ENCODE measurements at places on chromosomes 6 and 20.

- no peak for DNase-seq
Observed at GRCh38 chr20:51542033-51542570, 417 bp downstream of the NFATC2 start.

- no peak for DNase-seq
Observed at GRCh38 chr6:12968839-12969558, 252.4 kb downstream of the PHACTR1 start.

DNA sequence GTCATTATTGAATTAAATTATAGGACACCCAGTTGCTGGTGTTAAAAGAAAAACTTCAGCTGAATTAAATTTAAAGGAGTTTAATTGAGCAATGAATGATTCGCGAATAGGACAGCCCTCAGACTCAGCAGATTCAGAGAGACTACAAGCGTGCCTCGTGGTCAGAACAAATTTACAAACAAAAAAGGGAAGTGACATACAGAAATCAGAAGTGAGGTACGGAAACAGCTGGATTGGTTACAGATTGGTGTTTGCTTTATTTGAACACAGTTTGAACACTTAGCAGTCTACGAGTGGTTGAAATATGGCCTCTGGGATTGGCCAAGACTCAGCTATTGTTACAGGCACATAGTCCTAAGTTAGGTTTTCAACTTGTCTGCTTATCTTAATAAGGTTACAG, 25.8 kb upstream of the TNFRSF21 start:
- no peak for DNase-seq

DNA sequence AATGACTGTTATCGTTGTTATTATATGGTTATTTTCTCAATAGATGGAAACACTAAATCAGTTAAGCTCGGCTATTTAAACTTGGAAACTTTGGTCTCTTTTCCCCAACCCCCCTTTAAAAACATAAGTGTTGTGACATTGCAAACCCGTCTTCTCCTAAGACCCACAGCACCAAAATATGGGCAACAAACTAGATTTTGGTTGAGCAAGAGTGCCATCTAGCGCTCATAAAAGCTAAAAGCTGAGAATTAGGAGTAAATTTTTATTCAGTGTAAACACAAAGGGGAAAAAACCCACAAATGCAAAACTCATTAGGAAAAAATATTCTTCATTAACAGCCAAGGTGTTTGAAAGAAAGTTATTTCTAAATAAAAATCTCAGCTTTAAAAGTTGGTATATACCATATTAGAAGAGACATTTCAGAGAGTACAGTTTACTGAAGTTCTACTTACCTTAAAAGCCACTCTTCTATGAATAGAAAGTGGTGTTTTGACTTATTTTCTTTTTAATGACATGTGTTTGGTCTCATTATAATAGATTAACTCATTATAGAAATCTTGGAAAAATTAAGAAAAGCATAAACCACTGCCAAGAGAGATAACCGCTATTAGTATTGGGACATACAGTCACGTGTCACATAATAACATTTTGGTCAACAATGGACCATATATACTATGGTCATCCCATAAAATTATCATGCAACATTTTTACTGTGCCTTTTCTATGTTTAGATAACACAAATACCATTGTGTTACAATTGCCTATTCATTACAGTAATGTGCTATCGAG, 21.1 kb downstream of the SESN1 start:
- DNase-seq = no peak

DNA sequence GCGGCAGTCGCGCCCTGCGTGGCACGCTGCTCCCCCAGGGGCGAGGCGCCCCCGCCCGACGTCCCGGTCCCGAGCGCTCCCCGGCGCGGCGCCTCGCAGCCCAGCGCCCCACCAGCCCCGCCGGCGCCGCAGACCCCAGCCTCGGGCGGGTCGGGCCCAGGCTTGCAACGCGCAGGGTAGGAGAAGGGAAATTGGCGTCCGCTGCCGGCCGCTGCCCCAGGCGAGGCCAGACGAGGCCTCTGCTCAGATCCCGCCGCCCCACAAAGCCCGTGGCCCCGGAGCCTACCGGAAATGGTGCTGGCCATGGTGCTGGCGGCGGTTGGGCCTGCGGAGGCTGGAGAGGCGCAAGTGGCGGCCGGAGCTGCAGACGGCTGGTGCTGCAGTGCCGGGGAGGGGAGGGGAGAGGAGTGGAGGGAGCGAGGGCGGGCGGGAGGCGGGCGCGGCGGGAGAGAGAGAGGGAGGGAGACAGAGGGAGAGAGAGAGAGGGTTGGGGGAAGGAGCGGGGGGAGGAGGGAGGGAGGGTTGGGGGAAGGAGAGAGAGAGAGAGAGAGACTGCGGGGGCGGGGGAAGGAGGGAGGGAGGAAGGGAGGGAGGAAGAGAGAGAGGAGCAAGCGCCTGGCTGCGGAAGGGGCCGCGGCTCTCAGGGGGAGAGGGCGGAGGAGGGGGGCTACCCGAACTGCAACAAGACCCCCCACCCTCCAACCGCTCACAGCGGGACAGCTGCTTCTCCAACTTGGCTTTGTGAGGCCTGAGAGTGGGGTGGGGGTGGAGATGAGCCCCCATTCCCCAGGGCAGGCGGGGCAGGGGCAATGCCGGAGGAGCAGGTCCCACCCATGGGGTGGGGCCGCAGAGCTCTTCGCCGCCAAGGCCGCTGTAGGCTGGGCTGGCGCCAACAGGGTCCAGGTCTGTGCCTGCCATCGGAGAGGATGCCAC, at the start of gene STMN3:
Gene STMN3, minus strand, starts transcription at position 384 of the 933 bp plus-strand sequence. Its CDS starts 79 bp downstream, at position 305.
- DNase-seq = peak; percentile 59

- peak; percentile 47 for DNase-seq
Observed at GRCh38 chr6:15491255-15491985, 171.4 kb downstream of the DTNBP1 start.

DNA sequence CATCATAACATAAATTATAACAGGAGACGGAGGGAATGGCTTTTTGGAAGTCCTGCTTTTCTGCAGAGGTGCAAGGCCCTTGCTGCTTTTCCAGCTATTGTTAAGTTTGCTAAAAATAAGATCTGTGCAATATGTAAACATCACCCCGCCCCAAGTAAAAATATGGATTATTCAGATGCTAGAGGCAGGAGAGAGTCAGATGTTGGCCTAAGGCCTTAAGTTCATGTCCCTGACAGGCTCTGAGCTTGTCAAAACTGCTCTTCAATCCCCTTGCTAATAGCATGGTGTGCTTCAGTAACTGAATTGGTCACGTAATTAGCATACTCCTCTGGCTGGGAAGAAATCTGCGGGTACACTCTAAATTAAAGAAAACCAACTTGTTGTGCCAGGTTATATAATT, 147.5 kb downstream of the BMP2 start:
- no peak for DNase-seq

- DNase-seq = no peak
Observed at GRCh38 chr20:16350465-16350864, 222.8 kb downstream of the KIF16B start.

DNA sequence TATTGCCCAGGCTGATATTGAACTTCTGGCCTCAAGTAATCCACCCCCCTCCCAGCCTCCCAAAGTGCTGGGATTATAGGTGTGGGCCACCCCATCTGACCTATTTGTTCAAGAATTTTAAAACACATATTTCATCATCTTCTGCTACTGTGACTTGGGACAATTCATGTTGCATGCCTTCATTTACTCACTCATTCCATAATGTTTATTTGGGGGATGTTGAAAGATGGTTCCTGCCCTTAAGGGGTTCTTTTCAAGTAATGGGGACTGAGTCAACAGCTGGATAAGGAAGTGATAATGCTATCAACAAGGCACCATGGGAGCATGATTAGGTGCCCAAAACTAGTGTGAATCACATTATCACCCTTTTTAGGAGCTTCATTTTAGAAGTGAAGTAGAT, 62.0 kb downstream of the CRYBG1 start:
- no peak for DNase-seq

DNA sequence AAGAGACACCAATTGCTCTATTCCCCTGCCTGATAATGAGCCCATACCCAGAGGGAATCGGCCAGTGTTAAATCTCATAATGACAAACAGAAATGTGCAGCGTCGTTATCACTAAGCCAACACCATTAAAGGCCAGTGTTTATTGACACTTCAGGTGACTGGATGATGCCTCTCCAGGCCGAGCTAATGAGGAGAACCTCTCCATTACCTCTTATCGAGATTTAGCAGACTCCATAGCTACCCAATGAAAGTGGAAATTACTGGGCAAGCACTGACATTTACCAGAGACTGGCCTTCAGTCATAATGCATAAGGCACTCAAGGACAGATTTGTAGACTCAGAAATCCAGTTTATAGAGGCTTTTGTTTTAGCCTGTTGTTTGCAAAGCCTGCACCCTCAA, 669.5 kb downstream of the MAFB start:
- no peak for DNase-seq

DNA sequence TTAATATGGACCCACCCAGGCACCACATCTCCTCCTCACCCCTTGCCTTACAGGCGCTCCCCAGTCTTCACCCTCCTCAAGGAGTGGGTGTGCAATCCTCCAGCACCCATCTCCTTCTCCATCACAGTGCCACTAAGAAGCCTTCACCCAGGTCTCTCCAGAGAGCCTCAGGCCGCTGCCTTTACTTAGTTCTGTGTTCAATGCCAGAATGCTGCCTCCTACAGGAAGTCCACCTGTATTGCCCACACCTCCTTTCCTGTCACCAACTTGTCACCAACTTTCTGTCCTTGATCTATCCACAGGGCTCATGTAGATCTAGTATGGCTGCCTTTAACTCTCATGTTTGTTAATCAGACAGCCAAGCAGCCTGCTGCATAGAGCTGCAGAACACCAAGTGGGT, 586 bp upstream of the LST1 start:
- DNase-seq = no peak

DNA sequence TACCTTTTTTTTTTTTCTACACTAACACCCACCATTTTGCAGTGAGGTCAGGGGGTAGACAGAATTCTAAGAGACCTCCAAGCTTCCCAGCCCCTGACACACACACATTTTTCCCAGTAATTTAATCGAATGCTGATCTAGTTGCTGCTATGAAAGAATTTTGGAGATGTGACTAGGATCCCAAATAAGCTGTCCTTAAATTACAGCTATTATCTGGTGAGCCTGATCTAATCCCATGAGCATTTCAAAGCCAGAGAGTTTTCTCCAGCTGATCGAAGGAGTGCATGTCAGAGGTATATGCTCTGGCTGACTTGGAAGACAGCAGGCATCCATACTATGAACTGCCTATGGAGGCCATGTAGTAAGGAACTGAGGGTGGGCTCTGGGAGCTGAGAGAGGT, 503.8 kb upstream of the MARCKS start:
- no peak for DNase-seq
